ENCODE measurements at places on chromosomes 5 and 9. TPM values are rescaled to one million over a fixed set of nuclear protein-coding genes. Genes with fewer than 3 reads are reported as not detected.

Gene SPATA31D4
- not detected for total RNA-seq

Gene SMU1
- 25.8 TPM for total RNA-seq

Gene SEMA5A
- total RNA-seq, result 1.1 TPM

Gene GADD45G
- total RNA-seq, result 10.9 TPM

Gene BTNL9
- not detected for total RNA-seq

Gene ARL14EPL
- not detected for total RNA-seq

Gene STXBP1
- 23.9 TPM for total RNA-seq

Gene TMEM141
- total RNA-seq, result 34.7 TPM

Gene ZMYND19
- total RNA-seq, result 40.1 TPM

Gene SLC34A3
- total RNA-seq, result not detected

Data from T-helper 2 cell treated with Interferon-gamma antibody and Interleukin-4, amounts not matched to agents 100 ng/mL and 5 ng/mL, for 36 hours (primary cell).